ENCODE measurements at places on chromosomes 4 and X. TPM values are rescaled to one million over a fixed set of nuclear protein-coding genes. Genes with fewer than 3 reads are reported as not detected.

The RELL1 gene
- total RNA-seq: 58.9 TPM

The ART3 gene
- total RNA-seq: not detected

The GPR119 gene
- total RNA-seq: not detected

The TREX2 gene
- total RNA-seq: 1.6 TPM

The PAGE1 gene
- total RNA-seq: not detected

The SOWAHD gene
- not detected for total RNA-seq

The GABRG1 gene
- total RNA-seq: not detected

The RTL3 gene
- not detected for total RNA-seq

The EXOSC9 gene
- total RNA-seq: 21.5 TPM

The CAPN6 gene
- 9.9 TPM for total RNA-seq

The ARMCX1 gene
- 56.1 TPM for total RNA-seq

The SPIN2A gene
- total RNA-seq: 0.54 TPM

The EXOC1L gene
- not detected for total RNA-seq

The FAM236D gene
- not detected for total RNA-seq

The KLHL4 gene
- 16.1 TPM for total RNA-seq

The ZXDB gene
- 18.7 TPM for total RNA-seq

The DRP2 gene
- total RNA-seq: under 0.01 TPM

The P2RY8 gene
- total RNA-seq: not detected

The SMIM10L2A gene
- total RNA-seq: 0.39 TPM

The ARHGAP4 gene
- 2.9 TPM for total RNA-seq

The PASD1 gene
- total RNA-seq: not detected

The SPANXC gene
- not detected for total RNA-seq

The F8A2 gene
- not detected for total RNA-seq

The GYPE gene
- 0.39 TPM for total RNA-seq

The MAGEA8 gene
- not detected for total RNA-seq

The ETDB gene
- not detected for total RNA-seq

The GNRHR gene
- 0.39 TPM for total RNA-seq

The TEX28 gene
- total RNA-seq: not detected

The FAM9B gene
- total RNA-seq: not detected

The ADH1C gene
- total RNA-seq: not detected

The TMPRSS11D gene
- total RNA-seq: not detected

The SLC10A6 gene
- total RNA-seq: not detected

The ADGRG4 gene
- under 0.01 TPM for total RNA-seq

The TEX11 gene
- not detected for total RNA-seq

The RNF150 gene
- total RNA-seq: 0.43 TPM

The SLC25A4 gene
- total RNA-seq: 5.9 TPM

Measured in placental epithelial cell (primary cell).